ENCODE measurements at places on chromosomes 4 and X. TPM values are rescaled to one million over a fixed set of nuclear protein-coding genes. Genes with fewer than 3 reads are reported as not detected.

DNA sequence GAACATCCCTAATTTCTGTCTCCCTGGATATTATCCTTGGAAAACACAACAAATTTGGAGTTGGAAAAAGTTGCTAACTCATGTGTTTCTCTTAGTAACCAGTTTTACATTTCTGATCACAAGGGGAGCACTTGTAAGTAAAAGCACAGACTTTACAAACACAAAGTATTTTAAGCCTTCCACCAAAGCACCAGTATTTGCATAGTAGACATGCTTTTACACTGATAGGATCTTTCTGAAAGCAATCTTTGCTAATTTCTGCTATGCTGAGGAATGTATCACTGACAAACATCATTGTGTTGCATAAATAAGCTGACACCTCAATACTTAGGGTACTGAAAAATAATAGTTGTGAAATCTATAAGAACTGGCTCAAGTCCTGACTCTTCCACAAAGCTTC lies 100.6 kb downstream of the MID1 start:
- DNase-seq, result no peak

XG gene
- 0.32 TPM for total RNA-seq

DGAT2L6 gene
- total RNA-seq, result not detected

GRCh38 chrX:44795945-44796450 lies 47.8 kb upstream of the DUSP21 start:
- no peak for DNase-seq

DNA sequence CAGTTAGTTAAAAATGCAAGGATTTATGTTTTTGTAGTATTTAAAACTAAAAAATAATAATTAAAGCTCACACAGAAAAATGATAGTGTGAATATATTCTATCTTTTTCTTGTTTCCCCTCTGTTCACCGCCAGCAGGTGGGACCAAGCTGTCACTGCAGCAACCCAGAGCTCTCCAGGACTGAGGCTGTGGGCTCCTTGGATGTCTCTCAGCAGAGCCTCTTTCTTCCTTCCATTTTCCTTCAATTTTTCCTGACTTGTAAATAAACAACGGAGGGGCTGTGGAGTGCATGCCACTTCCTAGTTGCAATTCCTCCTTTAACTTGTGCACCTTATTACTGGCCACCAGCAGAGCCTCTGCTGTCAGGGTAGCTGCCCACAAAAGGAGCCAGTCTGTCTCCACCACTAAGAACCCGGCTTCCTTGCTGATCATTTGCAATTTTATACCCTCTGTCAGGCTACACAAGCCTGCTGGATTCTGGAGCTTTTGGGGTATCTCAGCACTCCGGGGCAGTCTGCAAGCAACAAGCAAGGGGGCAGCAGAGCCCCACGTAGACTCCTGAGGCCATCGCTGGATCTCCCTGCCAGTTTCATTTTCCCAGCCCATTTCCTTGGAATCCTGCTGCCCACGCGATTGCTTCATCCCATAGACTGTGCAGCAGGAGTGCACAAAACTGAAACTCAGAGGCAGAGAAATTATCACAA lies 1467.4 kb downstream of the C4orf33 start:
- peak; percentile 39 for DNase-seq

- no peak for DNase-seq
Measured at GRCh38 chr4:77194989-77195388, 38.0 kb downstream of the CCNG2 start.

DNA sequence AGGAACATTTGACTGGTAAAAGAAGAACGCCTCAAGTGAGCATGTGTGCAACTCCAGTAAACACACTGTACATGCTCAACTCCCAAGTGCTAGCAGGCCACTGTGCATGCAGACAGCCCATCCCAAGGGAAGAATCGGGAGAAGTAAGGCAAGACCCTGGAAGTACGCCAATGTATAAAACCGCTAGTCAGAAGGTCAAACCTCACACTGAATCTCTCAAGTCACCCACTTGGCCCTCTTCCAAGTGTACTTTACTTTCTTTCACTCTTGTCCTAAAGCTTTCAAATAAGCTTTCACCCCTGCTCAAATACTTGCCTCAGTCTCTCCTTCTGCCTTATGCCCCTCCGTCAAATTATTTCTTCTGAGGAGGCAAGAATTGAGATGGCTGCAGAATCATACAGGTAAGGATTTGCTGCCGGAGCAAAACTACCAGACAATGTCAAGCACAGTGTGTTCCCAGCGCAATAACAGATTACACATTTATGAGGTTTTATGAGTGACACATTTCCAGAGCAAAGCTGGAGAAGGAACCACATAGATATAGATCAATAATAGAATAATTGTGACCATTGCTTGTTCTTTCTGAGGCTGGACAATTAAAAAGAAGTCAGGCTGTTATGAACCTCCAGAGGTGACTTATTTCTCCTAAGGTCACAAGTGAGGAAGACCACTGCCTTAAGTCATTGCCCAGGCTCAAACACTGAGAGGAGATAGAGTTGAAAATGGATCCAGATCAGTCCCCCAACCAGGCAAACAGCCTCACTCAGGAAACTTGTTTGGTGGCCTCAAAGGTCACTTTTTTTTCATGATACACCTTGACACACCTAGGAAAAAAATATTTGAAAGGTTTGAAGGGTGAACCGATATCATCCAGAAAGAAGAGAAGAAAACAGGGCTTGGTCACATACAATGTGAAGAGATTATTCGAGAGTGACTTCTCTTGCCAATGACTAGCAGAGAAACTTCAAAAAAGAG lies 26.3 kb downstream of the CXCL1 start:
- no peak for DNase-seq

DNA sequence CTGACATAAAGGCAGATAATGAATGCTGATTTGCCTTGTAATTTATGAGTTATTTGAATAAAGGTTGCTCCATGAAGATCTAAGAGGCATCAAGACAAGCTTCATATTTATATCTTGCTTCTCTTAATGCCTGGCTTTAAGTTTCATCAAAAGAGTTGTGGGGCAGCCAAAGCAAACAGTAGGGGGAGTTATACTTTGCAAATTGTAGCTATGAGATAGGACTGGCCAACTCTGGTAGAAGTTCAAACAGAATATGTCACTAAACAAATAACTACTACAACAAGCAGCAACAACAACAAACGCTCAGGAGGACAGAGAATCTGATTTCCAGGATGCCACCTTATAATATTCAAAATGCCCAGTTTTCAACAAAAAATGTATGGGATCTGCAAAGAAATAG lies 69.1 kb upstream of the PLAC1 start:
- DNase-seq, result no peak

DNA sequence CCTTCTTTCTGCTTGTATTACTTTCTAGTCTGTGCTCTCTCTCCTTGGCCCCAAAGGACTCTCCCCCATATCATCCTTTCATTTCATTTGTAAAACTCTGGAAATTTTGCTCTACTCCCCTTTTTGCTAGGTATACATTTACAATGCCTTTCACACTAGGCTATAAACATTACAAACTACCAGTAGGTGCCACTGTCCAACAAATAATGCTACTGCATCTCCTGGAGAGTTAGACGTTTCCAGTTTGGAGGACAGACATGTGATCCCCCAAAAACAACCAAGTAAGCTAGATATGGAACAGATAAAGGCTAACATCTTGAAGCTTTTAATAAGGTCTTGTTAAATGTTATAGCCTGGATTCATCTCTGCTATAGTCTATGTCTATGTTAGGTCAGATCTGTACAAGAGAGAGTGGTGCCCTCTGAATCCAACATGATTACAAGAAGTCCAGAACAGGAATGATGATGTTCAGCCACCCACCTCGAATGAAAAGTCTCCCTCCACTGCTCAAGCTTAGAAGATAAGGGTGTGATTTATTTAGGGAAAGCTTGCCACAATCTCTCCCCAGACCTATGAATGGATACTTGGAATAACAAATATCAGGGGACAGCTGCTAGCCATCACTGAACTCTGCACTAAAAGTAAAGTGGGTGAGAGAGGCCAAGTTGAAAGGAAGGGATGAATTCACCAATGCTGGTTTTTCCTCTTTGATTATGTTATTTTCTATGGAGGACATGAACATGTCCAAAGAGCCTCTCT lies 14.3 kb downstream of the CBR4 start:
- DNase-seq, result no peak

DNA sequence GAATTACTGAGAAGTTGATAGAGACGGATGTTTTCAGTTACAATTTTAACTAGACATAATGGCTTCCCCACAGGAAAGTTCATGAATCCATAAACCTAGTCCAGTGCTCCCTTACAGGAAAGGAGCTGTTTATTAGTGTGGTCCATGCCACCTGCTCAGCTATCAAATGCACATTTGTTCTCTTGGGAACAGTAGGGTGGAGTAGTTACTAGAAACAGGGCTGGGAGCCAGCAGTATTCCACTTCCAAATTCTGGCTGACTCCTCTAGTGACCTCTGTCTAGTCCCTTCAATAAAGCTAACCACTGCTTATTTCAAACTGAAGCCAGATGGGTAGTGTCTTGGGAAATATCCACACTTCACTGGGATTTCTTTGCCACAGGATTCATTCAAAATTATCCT lies 88.4 kb upstream of the TLL1 start:
- DNase-seq, result peak; percentile 36

GRCh38 chrX:32780109-32780508 lies 431.2 kb downstream of the DMD start:
- no peak for DNase-seq
